ENCODE measurements at places on chromosomes 5 and 9. TPM values are rescaled to one million over a fixed set of nuclear protein-coding genes. Genes with fewer than 3 reads are reported as not detected.

- no peak for ATAC-seq
Measured at GRCh38 chr5:124789104-124789605, 42.7 kb upstream of the ZNF608 start.

The DAB2IP gene
- total RNA-seq: 25.1 TPM

GRCh38 chr9:124284940-124285441 is 27.2 kb downstream of the NEK6 start:
- no peak for ATAC-seq

- no peak for ATAC-seq
Measured at GRCh38 chr9:94029932-94030317, 54.3 kb upstream of the PTPDC1 start.

DNA sequence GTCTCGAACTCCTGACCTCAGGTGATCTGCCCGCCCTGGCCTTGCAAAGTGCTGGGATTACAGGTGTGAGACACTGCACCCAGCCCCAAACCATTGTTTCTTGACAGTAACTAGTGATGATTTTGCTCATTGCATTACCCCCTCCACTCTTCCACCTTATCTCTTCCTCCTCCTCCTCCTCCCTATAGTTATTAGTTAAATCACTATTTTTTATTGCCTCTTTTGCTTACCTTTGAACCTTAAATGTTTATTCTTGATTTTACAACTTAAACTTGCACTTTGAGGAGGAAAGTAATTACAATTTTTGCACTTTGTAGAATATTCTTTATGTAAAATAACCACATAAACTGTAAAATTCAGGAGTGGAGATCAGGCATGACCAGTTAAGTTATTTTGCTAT is 35.7 kb downstream of the RASGRF2 start:
- no peak for ATAC-seq

DNA sequence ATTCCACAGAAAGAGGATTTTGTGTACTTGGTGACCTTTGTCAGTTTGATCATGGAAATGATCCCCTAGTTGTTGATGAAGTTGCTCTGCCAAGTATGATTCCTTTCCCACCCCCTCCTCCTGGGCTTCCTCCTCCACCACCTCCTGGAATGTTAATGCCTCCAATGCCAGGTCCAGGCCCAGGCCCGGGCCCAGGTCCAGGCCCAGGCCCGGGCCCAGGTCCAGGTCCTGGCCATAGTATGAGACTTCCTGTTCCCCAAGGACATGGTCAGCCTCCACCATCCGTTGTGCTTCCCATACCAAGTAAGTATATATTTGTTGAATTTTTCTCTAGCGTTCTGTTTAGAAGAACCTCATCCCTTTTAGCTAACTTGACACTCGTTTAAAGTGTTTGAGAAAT is 30.0 kb downstream of the RBM27 start:
- no peak for ATAC-seq

- ATAC-seq: no peak
Measured at GRCh38 chr9:99178912-99179872, 42.5 kb downstream of the ALG2 start.

GRCh38 chr5:67058998-67059743 is 137.4 kb downstream of the CD180 start:
- no peak for ATAC-seq

The NR5A1 gene
- 0.17 TPM for total RNA-seq

- ATAC-seq: peak; percentile 96
Measured at GRCh38 chr5:36452424-36453006, 150.8 kb upstream of the RANBP3L start.

The KIF20A gene
- total RNA-seq: 2.4 TPM

DNA sequence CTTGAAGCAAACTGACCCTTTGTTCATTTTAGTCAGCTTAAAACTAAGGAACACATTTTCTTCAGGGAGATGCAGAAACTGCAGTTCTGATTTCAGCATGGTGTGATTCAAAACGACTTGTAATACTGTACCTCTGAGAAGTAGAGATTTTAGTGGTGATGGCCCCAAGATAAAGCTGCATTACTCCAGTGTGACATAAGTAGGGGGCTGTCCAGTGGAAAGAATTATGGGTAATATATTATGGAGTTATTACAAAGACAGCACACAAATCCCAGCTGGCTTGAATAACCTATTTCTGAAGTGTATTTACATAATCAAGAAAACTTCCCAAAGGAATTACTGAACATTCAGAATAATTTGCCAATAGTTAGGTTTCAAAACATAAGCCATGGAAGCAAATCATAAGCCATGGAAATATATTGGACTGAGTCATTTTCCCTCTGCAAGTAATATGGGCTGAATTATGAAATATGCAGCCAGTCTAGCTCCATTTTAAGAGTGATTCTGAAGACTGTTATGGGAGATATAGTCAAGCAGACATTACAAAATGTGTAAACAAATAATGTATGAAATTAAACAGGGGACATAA is 133.7 kb upstream of the FBXL17 start:
- peak; percentile 44 for ATAC-seq

- no peak for ATAC-seq
Measured at GRCh38 chr9:110455860-110456259, 118.2 kb upstream of the TXNDC8 start.

GRCh38 chr9:89022001-89022759 is 30.9 kb downstream of the S1PR3 start:
- ATAC-seq: peak; percentile 75

The FAM200C gene
- total RNA-seq: 10.4 TPM

The SYK gene
- total RNA-seq: not detected

All from motor neuron (in vitro differentiated cells).